Transverse colon (tissue), 4 donors: ENCODE measurements at places on chromosomes 5 and 9. TPM values are rescaled to one million over a fixed set of nuclear protein-coding genes. Genes with fewer than 3 reads are reported as not detected.

The TAS2R1 gene
- total RNA-seq = not detected

The CEL gene
- not detected for total RNA-seq

The OR1J1 gene
- total RNA-seq = not detected

The SOX30 gene
- total RNA-seq = not detected

The TMEM232 gene
- total RNA-seq = not detected

The LCNL1 gene
- total RNA-seq = not detected

The ENTPD2 gene
- total RNA-seq = 3.6 TPM

GRCh38 chr5:157343842-157344790, 78.2 kb downstream of the CYFIP2 start:
- DNase-seq = no peak

- DNase-seq = no peak
Observed at GRCh38 chr5:116922532-116922931, 347.9 kb upstream of the SEMA6A start.

- no peak for DNase-seq
Observed at GRCh38 chr9:74595286-74595685, 98.2 kb downstream of the RORB start.

DNA sequence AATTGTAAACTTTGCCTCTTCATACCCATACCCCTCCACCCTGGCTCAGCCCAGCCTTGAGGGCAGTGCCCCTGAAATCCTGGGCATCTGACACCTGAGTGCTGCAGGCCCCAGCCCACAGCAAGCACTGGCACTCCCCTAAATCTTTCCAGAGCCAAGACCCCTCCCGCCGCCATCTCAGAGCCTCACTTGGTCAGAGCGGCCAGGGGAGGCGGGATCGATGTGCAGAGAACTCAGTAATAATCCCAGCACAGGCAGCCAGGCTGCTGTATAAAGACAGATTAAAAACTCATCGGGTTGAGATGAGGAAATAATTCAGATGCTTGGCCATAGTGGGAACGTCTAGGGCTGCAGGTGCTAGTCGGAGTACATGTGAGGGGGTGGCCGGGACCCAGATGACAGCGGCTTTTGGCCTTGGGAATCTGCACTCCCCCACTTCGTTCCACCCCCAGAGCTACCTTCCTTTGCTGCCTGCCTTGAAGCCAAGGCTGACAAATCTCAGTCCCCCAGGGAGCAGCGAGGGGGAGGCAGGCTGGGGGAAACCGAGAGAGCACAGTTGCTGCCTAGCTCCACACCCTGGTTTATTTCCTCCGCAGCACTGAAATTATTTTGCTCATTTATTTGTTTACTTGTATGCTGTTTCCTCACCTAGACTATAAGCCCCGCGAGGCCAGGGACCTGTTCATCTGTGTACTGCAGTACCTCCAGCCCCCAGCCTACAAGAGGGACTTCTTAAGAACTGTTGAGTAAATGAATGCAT, 19.5 kb upstream of the ARAP3 start:
- DNase-seq = no peak

- DNase-seq = no peak
Observed at GRCh38 chr5:158209219-158209908, 350.4 kb upstream of the CLINT1 start.

DNA sequence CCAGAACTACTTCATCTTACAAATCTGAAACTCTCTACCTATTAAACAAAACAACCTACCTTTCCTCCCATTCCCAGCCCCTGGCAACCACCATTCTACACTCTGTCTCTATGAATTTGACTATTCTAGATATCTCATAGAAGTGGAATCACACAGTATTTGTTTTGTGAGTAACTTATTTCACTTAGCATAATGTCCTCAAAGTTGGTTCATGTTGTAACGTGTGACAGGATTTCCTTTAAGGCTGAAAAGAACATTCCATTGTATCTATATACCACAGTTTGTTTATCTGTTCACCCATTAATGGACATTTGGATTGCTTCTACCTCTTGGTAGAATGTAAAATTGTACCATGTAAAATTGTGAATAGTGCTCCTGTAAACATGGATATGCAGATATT, 70.1 kb upstream of the NXNL2 start:
- DNase-seq = no peak

DNA sequence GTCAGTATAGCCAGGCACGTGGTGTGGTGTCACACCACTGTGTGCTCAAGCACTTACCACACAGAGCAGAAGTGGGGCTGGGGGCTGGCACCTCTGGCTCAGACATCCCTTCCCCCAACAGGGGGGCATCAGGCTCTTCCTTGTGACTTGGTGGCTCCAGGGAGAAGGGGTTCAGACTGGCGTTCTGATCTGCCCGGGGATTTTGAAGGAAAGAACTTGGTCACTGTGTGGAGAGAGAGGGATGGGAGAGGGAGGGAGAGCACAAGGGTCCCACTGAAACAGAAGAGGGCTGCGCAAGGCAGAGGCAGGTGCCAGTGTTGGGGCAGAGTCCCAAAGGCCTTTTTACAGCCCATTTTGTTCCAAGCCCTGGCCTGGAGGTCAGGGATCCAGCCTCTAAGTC, 109.7 kb upstream of the ALDH1B1 start:
- DNase-seq = no peak

DNA sequence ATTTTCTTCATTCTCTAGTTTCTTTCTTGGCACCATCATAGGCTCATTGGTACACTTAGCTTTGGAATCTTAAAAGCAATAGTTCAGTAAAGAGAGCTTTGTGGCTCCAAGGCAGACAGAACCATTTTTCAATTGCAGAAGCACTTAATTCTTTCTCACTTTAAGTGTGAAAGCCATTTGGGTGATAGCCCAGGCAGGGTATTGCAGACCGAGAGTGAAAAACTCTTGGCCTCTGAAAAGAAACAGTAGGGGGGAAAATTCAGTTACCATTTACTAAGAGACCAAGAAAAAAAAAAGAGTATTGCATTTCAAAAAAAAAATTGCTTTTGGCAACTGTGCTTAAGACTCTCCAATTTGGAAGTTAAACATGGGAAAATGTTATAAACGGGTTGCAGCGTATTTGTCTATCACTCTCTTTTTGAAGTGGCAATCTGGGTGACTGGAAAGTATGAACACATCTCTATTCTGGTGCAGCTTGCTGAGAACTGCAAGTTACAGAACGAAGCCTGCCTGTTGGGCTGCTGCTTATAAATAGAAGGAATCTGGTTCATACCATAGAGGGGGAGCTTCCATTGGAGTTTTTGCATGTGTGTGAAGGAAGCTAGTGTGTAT, 170.5 kb downstream of the TLE4 start:
- no peak for DNase-seq

- DNase-seq = no peak
Observed at GRCh38 chr9:100074989-100075388, 23.8 kb downstream of the ERP44 start.

DNA sequence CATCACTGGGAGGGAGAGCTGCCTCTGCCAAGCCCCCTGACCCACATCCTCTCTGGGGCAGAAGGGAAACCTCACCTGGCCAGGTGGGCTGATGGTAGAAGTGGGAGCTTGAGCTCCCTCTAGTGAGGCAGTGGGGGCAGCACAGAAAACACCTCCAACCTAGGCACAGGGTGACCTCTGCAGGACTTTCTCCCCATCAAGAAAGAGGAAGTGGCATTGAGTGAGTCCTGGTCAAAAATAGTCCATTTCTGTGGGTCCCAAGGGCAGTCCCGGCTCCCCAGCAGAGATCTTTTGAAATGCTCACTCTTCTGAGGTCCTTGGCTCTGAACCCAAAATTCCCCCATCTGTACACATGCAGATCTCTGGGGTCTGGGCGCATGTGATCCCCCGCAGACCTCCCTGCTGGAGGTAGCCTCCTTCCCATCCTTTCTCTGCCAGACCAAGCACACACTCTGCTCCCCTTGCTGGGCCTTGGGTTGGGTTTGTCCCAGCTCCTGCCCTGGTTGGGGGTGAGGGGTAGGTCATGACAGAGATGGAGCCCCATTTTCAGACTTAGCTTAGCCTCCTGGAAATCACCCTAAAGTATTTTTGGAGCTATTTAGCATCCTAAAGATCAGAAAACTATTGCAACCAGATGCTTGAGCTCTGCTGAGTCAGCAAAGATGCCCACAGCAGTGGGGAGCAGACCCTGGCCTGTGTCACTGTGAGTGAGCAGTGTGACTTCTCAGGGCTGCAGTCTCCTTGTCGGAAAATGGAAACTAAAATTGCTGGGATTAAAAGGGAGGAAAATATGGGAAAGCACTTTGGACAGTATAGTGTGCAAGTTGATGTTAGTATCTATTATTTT, 41.6 kb upstream of the LCP2 start:
- peak; percentile 33 for DNase-seq

- DNase-seq = no peak
Observed at GRCh38 chr9:133971121-133971951, 20.8 kb downstream of the VAV2 start.

DNA sequence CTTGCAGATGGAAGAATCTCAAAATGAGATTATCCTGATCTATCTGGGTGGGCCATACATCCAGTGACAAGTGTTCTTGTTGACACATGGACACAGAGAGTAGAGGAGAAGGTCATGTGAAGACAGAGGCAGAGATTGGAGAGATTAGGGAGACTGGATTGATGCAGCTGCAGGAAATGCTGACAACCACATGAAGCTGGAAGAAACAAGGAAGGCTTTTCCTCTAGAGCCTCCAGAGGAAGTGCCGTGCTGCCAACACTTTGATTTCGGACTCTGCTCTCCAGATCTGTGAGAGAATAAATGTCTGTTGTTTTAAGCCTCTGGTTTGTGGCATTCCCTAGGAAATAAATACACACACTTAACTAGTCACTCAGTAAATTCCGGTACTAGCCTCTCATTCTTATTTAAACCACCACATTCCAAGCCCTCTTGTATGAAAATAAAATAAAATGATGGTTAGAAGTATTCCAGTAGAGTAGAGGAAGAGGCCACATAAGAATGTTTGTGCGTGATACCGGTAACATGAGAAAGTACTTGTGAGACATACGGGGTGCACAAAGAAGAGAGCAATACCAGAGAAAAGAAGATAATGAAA, 110.9 kb upstream of the DMAC1 start:
- peak; percentile 11 for DNase-seq
